ENCODE measurements at places on chromosomes 5 and 9. TPM values are rescaled to one million over a fixed set of nuclear protein-coding genes. Genes with fewer than 3 reads are reported as not detected.

PCDHB16 gene
- total RNA-seq = not detected

DNA sequence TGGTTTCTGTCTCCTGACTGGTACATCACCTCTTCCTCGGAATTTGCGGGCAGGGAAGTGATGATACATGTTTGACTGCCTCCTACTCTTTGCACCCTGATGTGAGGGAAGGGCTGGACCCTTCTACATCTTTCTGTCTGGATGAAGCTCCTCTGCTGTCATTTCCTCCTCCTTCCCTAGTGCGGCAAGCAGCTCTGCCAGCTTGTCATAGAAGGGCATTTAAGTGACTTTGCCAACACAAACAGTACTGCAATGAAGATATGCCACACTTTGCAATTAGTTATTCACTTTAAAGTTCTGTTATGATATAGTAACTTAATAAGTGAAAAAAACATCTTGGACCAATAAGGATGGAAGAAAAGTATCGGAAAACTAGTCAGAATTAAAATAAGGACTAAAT is 48.5 kb upstream of the ABL1 start:
- no peak for DNase-seq

PCDHGA5 gene
- under 0.01 TPM for total RNA-seq

- DNase-seq = peak; percentile 95
Observed at GRCh38 chr9:115157245-115157674, 39.3 kb upstream of the TNC start.

All from bronchial epithelial cell (primary cell).